Type B pancreatic cell (in vitro differentiated cells): ENCODE measurements at places on chromosomes 2 and 18. TPM values are rescaled to one million over a fixed set of nuclear protein-coding genes. Genes with fewer than 3 reads are reported as not detected.
A peak's percentile ranks its signal among the peaks of the same experiment; 100 is the strongest.

DNA sequence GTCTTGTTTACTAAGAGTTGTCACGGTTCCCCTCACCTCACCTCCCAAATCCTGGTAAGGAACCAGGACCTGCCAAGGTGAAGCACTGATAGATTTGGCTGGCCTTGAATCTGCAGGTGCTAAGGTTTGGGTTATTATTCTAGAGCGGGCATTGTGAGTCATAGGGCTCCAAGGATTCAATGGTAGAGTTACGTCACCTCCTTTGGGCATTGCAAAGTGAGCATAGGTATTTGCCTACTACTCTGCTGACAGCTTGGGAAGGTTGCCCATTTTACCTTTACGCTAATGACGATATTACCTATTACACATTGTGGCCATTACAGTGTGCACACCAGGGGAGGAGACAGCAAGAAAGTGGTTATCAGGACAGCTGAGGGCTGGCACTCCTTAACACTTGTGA lies 59.3 kb downstream of the SETBP1 start:
- no peak overlapping the region for H3K27ac ChIP-seq
- no peaks in the 10 kb centered on the region for H3K27me3 ChIP-seq
- no peak overlapping the region for H3K4me3 ChIP-seq

- H3K36me3 ChIP-seq = no peaks in the 10 kb centered on the region
- no peak overlapping the region for H3K4me3 ChIP-seq
- no peak for DNase-seq
- no peaks in the 10 kb centered on the region for H3K4me1 ChIP-seq
- H3K27ac ChIP-seq = no peak overlapping the region
Measured at GRCh38 chr2:118705032-118705431, 142.4 kb downstream of the EN1 start.

DNA sequence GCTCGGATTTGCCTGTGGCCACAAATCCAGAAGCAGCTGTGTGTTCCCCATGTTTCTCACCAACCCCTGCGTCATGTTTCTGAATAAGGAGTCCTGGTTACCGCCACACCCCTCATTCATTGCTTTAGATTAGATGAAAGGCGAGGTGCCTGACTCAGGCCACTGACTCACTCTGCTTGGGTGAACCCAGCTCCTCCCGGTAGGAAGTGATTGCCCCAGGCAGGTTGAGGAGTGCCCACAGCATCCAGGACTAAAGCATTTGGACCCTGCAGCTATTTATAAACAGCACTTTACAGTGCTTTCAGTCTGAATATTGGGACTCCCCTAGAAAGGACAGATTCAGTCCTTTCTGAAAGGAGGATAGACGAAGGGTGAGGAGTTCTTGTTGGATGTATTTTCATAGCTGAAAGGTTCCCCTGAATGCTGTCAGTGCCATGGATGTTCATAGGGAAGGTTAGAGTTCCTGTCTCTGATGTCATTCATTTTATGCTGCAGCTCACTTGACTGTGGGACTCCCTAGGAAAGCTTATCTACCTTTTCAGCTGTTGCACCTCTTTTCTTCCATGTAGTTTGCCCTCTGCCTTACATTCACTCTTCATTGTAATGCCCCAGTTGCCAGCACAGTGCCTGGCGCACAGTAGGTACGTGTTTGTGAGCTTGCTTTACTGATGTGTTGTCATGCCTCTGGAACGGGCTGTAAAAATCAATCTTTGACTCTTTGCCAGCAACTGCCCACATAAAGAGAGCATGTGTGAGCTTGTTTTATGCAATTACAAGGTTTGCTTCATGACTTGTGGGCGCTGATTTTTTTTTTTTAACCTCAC lies 14.9 kb downstream of the ITGA6 start:
- no peaks in the 10 kb centered on the region for H3K27me3 ChIP-seq
- H3K4me1 ChIP-seq = peaks cover 34% of the 10 kb centered on the region
- no peak for DNase-seq
- H3K36me3 ChIP-seq = no peaks in the 10 kb centered on the region
- H3K4me3 ChIP-seq = peak overlapping the region; percentile 64
- H3K27ac ChIP-seq = peak overlapping the region; percentile 92

The LRATD1 gene
- 21.6 and 52.0 TPM in 2 replicates for total RNA-seq

The LAMA3 gene
- total RNA-seq = 9.4 and 15.3 TPM in 2 replicates

DNA sequence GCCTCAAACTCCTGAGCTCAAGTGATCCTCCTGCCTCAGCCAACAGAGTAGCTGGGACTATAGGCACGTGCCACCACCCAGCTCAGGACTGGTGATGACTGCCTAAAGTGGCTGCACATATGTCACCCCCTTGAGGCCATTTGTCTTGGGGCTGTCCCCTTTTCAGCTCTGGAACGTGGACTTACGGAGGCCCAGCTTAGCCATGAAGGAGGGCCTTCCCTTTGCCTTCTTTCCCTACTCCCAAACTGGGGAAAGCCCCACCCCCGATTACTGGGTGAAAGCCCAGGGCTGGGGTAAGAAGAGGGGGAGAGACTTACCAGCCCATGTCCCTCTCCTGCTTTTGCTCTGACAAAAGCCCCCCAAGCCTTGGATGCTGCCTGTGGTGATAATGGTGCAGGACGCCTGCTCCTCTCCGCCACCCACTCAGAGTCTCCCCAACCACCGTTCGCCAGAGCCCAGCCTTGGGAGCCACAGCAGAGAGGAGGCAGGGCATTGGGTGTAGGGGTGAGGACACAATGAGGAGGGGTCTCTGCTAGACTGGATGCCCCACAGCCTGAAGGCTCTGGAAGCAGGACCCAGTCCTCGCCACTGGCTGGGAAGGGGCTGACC lies 2.5 kb upstream of the DUSP2 start:
- H3K36me3 ChIP-seq = no peaks in the 10 kb centered on the region
- peak overlapping the region; percentile 32 for H3K27ac ChIP-seq
- peaks cover 19% of the 10 kb centered on the region for H3K27me3 ChIP-seq
- no peak for DNase-seq
- H3K4me3 ChIP-seq = no peak overlapping the region

The GPR155 gene
- total RNA-seq = 1.6 and 6.2 TPM in 2 replicates

The SIX3 gene
- 0.68 TPM in 1 of 2 replicates, not detected in the other for total RNA-seq

DNA sequence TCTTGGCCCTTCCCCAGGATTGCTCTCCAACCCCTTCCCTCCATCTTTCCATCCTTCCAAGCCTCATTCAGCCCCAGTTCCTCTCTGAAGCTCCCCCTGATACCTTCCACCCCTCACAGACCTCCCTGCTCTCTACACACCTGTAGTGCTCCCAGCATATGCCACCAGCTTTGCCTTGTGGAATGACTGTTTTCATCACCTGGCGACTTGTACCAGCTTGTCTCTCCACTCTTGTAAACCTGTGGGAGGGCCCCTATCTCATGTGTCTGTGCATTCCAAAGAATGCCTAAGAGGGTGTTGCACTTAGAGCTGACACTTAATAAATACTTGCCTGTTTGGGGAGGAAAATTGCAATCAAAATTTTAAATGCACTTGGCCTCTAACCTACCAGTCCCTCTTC lies 198.7 kb downstream of the BCL11A start:
- peak overlapping the region; percentile 75 for H3K27ac ChIP-seq
- H3K4me1 ChIP-seq = peaks cover 37% of the 10 kb centered on the region
- H3K4me3 ChIP-seq = peak overlapping the region; percentile 49
- DNase-seq = no peak
- peaks cover 4% of the 10 kb centered on the region for H3K27me3 ChIP-seq

The SMYD1 gene
- 0.87 TPM in 1 of 2 replicates, not detected in the other for total RNA-seq

DNA sequence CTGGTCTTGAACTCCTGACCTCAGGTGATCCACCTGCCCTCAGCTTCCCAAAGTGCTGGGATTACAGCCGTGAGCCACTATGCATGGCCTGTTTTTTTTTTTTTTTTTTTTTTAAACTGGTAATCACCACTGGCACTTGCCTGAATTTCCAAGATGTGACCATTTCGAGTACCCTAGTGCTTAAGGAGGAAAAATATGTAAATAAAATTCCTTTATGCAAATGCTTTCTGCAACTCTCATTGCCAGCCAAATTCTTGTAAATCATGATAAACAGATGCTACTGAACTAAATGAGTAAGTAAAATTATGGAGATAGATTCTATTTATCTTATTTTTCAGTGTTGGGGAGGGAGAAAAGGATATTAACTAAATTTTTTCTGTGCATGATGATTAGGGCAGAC lies 18.6 kb downstream of the CDCA7 start:
- H3K4me1 ChIP-seq = no peaks in the 10 kb centered on the region
- H3K36me3 ChIP-seq = peaks cover 6% of the 10 kb centered on the region
- no peak overlapping the region for H3K27ac ChIP-seq
- no peaks in the 10 kb centered on the region for H3K27me3 ChIP-seq
- H3K4me3 ChIP-seq = no peak overlapping the region
- DNase-seq = no peak

The G6PC2 gene
- 2.1 and 2.8 TPM in 2 replicates for total RNA-seq

The SCN7A gene
- 1.8 and 2.8 TPM in 2 replicates for total RNA-seq

The IRS1 gene
- total RNA-seq = 16.0 and 25.9 TPM in 2 replicates

The CD8A gene
- total RNA-seq = 0.17 and 0.34 TPM in 2 replicates

DNA sequence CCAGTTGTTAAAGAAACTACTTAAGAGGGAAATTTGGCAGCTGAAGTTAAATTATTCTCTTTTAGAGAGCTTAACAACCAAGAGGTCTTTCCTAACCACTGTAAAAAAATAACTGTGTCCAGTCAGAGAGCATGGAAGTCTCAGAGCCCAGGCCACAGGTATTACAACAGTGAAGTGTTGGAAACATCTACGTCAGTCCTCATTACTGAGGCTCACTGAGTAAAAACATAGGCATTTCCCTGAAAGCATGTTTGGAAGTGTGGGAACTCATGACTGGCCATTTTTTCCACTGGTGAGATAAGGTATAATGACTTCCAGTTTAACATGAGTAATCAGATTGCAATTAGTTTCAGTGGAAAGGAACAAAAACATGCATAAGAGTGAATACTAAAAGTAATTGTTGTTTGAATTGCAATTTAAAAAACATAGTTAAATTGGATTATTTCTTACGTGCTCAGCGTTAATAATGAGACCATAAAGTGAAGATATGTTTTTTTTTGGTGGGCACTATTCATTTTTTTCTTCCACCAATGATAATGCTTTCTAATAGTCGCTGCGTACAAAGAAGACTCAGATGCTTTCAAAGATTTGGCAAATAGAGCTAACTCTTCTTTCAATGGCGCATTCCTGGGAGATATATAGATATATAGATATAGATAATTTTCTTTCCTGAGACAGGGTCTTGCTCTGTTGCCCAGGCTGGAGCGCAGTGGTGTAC lies 60.8 kb downstream of the EFEMP1 start:
- H3K36me3 ChIP-seq = peaks cover 9% of the 10 kb centered on the region
- no peaks in the 10 kb centered on the region for H3K27me3 ChIP-seq
- no peak for DNase-seq
- no peak overlapping the region for H3K4me3 ChIP-seq
- no peaks in the 10 kb centered on the region for H3K4me1 ChIP-seq
- no peak overlapping the region for H3K27ac ChIP-seq

GRCh38 chr2:1848599-1848995 lies 104.3 kb upstream of the PXDN start:
- no peak for DNase-seq
- H3K36me3 ChIP-seq = no peaks in the 10 kb centered on the region
- H3K4me1 ChIP-seq = no peaks in the 10 kb centered on the region
- H3K27me3 ChIP-seq = peaks cover 43% of the 10 kb centered on the region
- H3K4me3 ChIP-seq = no peak overlapping the region

DNA sequence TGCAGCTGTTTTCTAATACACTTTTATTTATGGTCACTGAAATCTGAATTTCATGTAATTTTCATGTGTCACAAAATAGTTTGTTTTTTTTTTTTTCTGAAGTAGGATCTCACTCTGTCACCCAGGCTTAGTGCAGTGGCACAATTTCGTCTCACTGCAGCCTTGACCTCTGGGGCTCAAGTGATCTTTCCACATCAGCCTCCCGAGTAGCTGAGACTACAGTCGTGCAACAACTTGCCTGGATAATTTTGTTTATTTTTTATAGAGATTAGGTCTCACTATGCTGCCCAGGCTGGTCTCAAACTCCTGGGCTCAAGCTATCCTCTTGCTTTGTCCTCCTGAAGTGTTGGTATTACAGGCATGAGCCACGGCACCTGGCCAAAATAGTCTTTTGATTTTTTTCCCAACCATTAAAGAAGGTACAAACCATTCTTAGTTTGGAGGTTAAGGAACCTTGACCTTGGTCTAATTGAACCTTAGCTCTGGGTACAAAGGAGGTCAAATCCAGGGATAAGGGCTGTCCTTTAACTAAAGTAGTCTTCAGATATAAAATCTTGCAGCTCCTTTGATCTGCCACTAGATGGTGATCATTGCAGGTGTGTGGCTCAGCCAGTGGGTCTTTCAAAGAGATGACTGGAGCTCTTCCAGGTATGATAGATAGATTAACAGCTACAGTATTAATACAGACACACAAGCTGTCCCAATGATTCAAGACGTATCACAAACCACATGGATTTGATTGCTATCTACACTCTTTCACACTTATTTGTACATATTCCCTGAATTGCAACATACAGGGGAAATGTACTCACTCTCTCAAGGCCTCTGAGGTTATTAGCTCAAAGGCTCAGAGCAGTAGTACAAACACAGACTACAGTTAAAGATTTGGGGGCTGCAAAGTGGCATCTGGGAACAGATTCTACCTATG lies 4.7 kb upstream of the KRCC1 start:
- H3K27ac ChIP-seq = no peak overlapping the region
- H3K4me1 ChIP-seq = peaks cover 19% of the 10 kb centered on the region
- DNase-seq = no peak
- no peak overlapping the region for H3K4me3 ChIP-seq
- H3K27me3 ChIP-seq = no peaks in the 10 kb centered on the region
